ENCODE measurements at places on chromosomes 11 and 22. TPM values are rescaled to one million over a fixed set of nuclear protein-coding genes. Genes with fewer than 3 reads are reported as not detected.

The KRTAP5-1 gene
- not detected for total RNA-seq

The EMID1 gene
- total RNA-seq: not detected

The MAFF gene
- 111 TPM for total RNA-seq

The CSRP3 gene
- total RNA-seq: not detected

DNA sequence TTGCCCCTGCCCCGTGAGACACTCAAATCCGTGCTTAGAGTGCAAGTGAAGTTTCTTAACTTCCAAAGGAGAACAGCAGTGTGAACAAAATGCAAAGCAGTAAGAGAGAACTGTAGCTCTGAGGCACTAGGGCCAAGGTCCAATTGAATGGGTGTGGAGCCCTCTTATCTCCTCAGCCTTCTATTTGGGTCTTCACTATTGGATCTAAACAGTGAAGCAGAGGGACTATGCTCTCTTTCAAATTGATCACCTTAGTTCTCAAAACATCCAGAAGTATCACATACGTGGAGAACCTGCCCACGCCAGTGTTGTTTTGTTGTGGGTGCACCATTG lies 49.6 kb downstream of the C22orf31 start:
- DNase-seq: no peak

DNA sequence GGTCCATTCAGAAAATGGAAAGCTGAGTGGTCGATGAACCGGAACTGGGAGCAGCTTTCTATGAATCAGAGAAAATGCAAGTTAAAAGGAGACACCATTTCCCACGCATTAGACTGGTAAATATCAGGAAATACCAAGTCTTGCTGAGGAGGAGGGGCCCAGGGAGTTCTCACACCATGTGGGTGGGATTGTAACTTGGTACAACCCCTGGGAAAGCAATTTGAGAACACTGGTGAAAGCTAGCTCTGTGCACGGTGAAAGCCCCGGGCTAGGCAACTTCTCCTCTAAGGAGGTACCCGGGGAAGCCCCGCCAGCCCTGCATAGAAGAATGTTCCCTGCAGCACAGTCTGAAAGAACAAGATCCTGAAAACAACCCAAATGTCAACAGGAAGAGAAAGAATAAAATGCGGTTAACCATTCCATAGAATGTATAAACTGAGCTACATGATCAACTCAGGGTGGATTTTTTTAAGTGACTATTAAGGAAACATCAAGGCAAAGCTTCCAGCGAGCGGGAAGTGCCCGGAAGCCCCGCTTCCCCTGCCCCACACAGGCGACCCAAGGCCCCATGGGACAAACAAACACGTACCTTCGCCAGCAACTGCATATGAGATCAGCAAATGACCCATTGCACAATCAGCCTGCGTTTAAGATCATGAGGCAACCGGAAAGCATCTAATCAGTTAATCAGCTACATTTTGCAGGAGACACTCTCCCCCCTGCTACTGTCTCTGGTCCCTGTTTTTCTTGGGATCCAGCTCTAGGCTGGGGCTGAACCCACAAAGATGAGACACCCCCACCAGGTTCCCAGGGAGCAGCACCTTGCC lies 11.3 kb downstream of the SHANK2 start:
- no peak for DNase-seq

DNA sequence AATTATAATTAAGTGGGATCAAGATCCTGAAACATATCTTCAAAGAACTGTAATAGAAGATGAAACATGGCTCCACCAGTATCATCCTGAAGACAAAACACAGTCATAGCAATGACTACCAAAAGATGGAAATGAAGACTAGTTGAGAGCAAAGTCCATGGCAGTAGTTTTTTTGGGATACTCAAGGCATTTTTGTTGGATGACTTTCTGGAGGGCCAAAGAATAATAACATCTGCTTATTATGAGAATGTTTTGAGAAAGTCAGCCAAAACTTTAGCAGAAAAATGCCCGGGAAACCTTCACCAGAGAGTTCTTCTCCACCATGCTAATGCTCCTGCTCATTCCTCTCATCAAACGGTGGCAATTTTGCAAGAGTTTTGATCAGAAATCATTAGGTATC lies 809.4 kb upstream of the RAG2 start:
- DNase-seq: no peak

DNA sequence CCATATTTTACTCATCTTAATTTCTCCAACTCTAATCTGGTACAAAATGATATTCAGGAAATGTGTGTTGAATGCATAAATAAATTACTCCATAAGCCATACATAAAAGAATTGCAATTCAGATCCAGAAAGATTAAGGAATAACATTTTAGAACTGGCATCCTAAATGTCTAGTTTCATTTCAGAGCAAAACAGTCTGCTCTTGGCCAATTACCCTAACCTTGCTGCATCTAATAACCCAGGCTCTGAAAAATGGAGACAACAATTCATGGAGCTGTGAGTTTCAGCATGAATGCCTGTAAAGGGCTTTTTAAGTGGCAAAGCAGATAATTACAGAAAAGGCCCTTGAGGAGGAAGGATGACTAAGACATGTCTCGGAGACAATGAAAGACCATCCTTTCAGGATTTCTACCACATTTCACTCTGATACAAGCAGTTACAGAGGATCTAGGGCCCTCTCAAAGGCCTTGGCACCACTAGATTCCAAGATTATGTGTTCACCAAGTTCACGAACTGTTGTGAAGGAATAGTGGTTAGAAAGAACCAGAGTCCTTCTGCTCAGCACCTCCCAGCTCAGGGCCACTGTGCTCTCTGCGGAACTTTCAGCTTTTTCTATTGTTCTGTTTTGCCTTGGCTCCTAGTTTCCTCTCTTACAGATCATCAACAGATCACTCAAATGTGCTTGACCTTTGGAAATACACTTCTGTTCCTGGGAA lies 157.6 kb upstream of the BLID start:
- DNase-seq: no peak

DNA sequence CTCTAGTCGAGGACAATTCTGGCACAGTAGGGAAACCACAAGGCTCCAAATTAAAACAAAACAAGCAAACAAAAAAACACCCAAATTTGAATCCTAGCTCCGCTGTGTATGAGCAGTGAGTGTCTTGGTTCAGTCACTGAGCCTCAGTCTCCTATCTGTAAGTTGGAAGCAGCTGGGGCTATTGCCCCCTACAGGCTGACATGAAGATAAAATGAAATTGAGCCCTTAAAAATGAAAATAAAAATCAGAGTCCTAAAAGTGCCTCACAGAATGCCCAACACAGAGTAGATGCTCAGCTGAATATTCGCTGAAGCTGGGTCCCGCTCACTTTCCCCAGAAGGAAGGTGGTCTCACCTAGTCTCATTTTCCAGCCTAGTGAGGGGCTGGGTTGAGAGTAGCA lies 65.2 kb downstream of the PDE2A start:
- no peak for DNase-seq

- DNase-seq: no peak
These were observed 49.9 kb upstream of the FADD start for GRCh38 chr11:70153133-70153727.

DNA sequence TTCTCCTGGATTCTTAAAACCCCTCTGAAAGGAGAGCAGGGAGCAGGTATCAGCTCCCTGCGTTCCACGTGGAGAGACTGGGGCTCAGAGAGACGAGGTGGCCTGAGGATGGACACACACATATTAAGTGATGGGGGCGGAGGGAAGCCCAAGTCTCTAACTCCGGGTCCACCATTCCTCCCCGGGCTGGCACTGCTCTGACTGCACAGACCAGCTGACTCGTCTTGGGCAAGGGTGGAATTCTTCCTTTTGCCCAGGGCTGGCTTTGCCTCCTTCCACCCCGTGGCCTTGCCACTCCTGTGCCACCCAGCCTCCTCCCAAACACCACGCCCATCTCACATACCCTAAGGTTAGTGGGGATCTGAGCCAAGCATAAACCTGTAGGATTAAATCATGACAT lies 65.0 kb downstream of the BUD13 start:
- no peak for DNase-seq

DNA sequence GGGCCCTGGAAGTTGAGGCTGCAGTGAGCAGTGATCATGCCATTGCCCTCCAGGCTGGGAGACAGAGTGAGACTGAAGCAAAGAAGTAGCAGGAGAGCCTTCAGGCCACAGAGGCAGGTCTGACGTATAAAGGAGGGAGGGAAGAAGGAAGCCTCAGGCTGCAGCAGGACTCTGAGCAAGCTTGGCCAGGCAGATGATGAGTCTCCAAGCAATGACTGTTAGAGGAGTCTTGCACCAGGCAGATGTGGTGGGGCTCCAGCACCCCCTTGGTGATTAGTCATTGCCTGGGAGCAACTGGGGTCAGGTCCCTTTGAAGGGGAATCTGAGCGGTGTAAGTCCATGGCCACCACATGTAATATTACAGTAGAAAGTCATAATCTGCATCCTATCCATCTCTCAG lies 36.6 kb upstream of the NFAM1 start:
- DNase-seq: no peak

DNA sequence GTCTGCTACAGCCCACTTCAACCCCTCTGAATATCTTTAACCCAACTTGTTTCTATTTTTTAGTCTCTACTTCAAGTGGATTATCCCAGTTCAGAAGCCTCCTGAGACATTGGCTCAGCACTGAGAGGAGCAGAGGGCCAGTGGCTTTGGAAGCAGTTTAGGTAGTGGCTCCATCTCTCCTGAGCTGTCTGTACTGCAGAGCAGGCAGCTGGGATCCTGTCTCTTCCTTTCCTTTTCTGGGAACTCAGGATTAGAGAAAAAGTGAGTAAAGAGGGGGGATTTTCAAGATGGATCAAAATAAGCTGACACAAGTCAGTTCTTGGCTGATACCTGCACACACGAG lies 512.0 kb downstream of the OPCML start:
- no peak for DNase-seq

DNA sequence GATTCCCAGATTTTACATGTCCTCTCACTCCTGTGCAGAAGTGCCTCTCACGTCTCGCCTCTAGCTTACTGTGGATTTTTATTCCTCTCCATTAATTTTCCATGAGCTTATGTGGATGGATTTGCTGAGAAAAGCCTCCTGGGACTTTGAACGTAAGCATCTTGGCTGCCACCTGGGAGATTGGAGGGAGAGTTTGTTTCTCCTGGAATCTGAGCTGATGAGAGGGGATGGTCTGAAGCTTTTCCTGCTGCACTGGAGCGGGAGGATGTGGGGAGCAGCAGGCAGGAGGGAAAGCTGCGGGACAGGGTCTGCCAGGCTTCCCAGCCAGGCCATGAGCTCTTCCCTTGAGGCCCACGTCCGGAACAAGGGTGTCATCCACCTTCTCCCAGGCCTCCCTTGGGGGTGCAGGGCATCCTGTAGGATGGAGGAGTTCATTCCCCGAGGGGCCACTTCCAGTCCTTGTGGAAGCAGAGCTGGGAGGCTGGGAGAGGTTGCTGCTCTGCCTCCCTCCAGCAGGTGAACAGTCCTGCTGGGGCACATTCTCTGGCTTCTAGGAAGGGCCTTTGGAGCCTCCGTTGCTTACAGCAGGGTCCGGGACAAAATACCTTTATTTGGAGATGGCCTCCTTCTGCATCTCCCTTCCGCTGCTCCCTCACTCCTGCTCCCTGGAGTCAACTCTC lies 3.6 kb upstream of the SHANK2 start:
- no peak for DNase-seq

DNA sequence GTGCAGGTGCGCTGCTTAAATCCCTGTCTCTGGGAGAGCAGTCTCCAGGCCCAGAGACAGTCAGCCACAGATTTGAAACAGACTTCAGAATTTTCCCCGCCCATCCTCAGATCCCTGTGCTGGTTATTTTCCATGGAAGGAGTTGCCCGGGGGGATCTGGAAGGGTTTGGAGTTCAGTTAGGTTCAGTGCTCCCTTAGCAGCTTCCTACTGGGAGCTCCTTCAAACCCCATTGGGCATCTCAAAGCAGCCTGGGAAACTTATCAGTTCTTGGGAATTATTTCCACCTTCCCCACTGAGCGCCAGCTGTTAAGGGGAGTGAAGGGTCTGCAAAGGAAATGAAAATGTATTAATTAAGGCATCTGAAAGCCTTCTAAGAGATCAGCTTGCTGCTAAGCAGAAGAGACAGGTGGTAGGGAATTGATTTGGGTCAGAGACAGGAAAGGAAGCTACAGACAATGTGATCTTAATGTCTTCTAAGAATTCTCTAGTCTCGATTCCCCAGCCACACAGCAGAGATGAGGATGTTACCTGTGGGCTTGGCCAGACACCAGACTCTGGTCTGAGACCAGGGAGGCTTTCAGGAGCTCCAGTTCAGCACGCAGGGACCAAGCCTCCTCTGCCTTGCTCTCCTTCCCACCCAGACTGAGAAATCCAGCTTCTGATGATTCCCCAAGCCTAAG lies 106.2 kb upstream of the TBCEL start:
- DNase-seq: no peak

DNA sequence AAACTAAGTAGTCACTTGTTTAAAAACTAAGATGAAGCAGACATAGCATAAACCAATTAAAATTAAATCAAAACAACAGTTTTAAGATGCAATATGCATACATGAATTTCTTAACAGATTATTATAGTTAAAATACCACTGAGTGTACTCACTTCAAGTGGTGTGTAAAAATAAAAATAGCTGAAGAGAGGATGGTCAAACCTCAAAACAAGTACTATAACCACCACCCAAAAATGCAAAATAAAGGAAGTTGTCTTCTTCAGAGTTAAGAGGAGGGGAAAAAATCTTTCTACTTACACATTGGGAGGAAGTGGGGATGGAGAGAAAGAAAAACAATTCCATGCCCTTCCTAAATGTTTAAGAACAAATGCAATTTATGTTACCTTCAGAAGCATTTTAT lies 31.9 kb downstream of the RRAS2 start:
- DNase-seq: no peak

GRCh38 chr11:128779036-128779435 lies 85.2 kb downstream of the FLI1 start:
- no peak for DNase-seq

DNA sequence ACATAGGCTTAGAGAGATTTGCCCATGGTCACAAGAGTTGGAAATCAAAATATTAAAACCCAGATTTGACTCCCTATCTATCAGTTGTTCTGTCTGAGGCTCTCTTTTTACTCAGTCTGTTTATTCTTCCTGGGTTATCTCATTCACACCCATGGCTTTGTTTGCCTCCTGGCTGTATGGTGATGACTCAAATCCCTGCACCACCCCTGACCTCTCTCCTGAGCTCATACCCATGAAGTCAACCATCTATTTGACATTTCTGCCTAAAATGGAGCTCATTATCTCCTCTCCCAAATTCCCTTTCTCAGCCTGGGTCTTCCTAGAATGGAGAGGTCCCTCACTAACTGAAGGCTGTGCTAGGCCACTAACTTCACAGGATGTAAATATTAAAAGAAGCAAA lies 27.8 kb upstream of the CCDC134 start:
- no peak for DNase-seq

GRCh38 chr22:18909556-18909955 lies 3.4 kb downstream of the DGCR6 start:
- DNase-seq: no peak

DNA sequence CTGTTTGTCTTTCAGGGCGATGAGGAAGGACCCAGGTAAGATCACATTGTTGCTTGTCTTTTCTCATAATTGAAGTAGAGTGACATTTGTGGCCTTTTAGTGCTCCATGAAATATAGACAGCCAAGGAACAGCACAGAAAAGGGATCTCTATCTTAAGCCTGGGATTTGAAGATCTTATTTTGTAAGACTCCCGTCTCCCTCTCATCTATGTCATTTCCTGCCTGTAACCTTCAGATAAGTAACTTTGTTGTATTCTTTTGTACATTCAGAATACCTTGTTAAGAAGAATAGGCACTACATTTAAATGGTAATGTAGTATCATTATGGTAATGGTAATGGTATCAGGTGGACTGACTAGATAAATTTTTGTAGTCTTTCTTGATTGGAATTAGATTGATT lies 72.8 kb downstream of the TRIM44 start:
- no peak for DNase-seq

Data from thoracic aorta (tissue), 2 donors.